ENCODE measurements at places on chromosomes 3 and 15.

DNA sequence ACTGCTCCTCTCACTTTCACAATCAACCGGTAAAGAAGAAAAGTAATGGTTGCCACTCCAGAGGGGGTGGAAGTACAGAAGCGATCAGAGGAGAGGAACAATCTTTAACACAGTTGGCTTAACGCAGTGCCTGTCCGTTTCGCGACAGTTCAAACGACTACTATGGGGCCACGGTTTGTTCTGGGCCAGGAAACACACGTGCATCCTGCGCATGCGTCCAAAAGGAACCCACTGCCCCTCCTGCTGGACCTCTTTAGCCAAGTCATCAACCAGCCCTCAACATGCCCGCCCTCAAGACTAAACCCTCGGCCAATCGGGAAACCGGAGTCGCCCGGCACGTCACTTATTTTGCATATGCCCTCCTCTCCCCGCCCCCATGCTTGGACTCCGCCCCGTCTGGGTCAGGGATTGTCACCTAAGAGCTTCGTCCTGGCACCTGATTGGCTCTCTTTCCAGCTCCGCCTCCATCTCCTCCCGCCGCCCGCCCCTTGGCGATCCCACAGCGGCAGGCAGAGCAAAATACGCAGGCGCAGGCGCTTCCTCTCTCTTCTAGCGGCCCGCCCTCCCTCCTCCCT is 345 bp upstream of the CDV3 start:
- DNase-seq: peak; percentile 100

GRCh38 chr15:39040861-39041260 is 476.2 kb upstream of the RASGRP1 start:
- DNase-seq: no peak

DNA sequence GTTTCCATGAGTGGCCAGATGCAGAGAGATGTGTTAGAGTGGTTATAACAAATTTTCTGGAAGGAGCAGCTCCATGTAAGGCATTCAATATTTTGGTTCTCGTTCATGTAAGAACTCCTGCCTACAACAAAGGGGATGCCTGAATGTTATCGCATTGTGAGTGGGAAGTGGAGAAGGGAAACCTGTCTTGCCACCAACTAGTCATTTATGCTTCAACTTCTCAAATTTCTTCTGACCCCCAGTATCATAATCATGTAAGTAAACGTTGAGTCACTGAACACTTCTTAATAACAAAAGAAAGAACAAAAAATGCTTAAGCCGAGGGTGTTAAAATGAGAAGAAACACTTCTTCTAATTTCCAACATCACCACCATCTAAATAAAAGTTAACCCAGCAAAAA is 62.0 kb upstream of the MRPL3 start:
- DNase-seq: no peak

DNA sequence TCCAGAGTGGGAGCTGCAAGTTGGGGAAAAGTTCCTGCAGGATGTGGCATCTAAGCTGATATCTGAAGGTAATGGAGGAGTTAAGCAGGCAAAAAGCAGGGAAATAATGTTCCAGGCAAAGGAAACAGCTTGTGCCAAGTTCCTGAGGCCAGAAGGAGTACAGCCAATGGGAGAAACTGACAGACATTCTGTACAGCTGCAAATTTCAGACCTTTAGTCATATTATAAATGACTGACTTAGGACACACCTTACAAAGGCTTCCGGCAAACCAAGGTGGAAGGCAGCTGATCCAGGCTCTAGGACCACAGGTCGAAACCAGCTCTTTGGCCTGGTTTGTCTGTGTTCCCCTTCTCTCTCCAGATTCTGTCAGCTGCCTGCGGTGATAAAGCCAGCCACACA is 9.3 kb downstream of the WWTR1 start:
- DNase-seq: no peak

GRCh38 chr3:112822064-112823055 is 24.3 kb downstream of the CD200R1L start:
- DNase-seq: no peak

DNA sequence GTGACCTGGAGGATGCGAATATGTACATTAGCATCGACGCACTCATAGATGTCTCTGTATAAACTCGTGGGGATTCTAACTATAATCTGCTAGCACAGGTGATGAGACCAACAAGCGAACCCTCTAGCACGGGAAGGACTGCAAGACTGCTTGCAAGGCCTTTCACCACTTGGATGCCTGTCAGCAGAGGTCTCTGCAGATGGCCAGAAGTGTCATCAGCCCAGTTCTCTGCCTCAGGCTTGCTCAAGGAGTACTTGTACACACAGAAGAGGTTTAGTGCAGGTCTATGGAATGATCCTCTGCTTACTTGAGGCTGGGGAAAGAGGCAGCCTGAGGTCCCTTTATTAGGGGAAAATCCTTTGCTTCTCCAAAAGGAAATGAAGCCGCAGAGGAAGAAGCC is 48.1 kb downstream of the EDEM1 start:
- DNase-seq: no peak

- no peak for DNase-seq
Measured at GRCh38 chr15:70584441-70584837, 178.9 kb downstream of the UACA start.

DNA sequence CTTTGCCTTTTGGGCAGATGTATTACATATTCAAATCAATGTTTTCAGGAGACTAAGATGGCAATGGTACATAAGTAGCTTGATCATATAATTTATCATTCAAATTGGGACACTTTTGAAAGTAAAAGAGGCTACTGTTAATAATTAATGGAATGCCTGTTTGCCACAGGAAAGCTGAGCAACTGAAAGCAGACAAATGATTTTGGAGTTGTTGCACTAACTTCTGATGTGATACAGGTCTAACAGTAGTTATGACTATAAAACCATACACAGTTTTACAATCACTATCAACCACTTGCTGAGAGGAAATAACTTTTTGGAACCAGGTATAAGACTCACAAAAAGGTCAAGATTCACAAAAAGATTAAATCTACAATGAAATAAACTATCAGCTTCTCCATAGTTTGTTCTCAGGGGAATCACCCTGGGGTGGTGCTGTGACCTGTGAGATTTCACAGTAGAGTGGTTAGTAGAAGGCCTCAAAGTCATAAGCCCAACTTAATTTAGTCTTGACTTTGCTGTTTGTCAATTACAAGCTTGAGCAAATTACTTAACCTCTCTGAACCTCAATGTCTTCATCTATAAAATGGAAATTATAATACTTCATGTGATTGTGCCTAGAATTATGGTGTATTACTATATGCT is 42.7 kb downstream of the HHLA2 start:
- no peak for DNase-seq

GRCh38 chr3:123741041-123741511 is 143.1 kb downstream of the MYLK start:
- peak; percentile 47 for DNase-seq

GRCh38 chr3:189862385-189862998 is 231.3 kb downstream of the TP63 start:
- peak; percentile 97 for DNase-seq

GRCh38 chr15:101045236-101045646 is 126.1 kb downstream of the LRRK1 start:
- DNase-seq: no peak

Measured in adipocyte (in vitro differentiated cells).